ENCODE measurements at places on chromosomes 12 and 14.
A peak's percentile ranks its signal among the peaks of the same experiment; 100 is the strongest.

GRCh38 chr14:91348845-91349465, 68.7 kb downstream of the CCDC88C start:
- DNase-seq: no peak

GRCh38 chr12:100163416-100164152, 20.9 kb upstream of the BLTP3B start:
- peak; percentile 64 for DNase-seq

GRCh38 chr12:100267603-100268281, 765 bp downstream of the SCYL2 start:
- DNase-seq: no peak

GRCh38 chr14:22847661-22848341, 11.4 kb downstream of the MMP14 start:
- DNase-seq: no peak

DNA sequence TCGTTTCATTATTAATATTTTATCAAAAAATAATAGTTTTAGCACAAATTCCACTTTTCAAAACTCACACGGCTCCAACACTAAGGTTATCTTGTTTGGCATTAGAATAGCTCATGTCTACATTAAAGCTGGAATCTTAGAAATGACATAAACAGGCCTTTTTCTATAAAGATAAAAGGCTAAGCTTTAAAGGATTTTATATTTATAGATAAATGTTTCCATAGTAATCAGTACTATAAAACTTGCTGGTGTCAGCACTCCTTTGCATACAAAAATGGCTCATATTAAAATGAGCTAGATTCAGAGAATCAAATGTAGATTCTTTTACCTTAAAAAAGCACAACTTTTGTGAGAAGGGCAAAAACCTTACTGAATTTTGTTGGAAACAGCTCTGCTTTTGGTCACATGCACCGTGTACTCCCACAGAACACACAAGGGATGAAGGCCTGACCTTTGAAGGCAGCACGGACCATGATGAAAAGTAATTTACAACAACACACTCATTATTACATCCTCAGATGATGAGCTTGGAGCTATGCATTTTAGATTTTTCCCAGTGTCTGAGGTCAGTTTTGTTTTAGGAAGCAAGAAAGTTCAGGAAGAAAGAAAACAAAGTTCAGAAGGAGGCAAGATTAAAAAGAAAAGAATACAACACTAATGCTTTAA, 202.8 kb downstream of the BCAT1 start:
- DNase-seq: no peak

- DNase-seq: no peak
Measured at GRCh38 chr14:53564870-53565269, 391.8 kb downstream of the BMP4 start.

- no peak for DNase-seq
Measured at GRCh38 chr12:92608151-92609091, 94.4 kb upstream of the PLEKHG7 start.

- no peak for DNase-seq
Measured at GRCh38 chr12:46043972-46044520, 53.7 kb upstream of the SCAF11 start.

DNA sequence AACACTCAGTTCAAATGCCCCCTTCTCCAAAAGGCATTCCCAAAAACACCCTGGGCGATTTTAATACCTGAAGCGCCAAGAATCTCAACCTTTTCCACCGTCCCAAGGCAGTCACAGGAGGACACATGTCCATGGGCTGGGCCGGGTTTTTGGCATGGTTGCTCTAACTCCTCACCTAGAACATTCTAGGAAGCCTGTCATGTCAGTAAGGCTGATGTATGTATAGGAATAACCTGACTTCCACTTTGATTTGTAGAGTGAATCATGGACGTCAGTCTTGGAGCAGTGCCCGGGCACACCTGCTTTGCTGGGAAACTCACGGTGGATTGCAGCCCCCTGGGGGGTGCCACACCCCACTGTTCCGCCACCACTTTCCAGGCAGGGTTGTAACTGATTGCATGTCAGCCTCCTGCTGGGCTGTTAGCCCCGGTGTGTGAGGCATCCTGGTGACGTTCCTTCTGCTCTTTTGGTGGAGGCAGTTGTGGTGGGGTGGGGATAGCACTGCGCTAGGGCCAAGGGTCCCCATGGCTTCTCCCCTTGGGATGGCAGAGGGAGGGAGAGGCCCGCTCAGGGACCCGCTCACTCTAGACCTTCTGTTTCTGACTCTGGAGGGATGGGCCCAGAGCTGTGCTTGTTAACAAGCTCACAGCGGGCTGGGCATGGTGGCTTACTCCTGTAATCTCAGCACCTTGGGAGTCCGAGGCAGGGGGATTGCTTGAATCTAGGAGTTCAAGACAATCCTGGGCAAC, 35.2 kb upstream of the FAM181A start:
- DNase-seq: no peak

DNA sequence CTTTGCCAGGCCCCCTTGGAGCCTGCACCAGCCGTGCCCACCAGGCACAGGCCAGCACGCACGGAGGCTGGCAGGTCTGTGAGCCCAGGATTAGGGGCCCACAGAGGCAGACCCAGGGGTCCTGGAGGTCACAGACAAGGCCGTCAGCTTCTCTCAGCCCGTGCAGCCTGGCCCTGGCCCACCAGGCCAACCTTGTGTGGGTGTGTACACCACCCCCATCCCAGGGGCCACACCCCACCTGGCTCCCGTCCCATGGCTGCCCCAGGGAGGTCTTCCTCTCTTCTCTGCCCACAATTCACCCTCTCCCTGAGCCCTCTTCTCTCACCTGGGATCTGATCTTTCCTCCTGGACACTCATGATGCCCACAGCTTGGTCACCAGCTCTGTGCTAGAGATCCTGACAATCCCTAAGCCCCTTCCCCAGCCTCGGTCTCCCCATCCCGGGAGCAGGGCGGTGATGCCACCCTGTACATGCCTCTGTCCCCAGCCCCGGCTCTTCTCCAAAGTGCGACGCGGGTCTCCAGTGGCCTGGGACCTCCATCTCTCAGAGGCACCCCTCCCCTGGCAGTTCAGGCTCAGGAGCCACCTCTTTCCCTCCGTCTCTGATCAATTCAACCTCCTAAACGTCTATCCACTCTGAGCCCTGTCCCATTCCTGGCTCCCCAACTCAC, 31.1 kb upstream of the GPR132 start:
- DNase-seq: no peak

DNA sequence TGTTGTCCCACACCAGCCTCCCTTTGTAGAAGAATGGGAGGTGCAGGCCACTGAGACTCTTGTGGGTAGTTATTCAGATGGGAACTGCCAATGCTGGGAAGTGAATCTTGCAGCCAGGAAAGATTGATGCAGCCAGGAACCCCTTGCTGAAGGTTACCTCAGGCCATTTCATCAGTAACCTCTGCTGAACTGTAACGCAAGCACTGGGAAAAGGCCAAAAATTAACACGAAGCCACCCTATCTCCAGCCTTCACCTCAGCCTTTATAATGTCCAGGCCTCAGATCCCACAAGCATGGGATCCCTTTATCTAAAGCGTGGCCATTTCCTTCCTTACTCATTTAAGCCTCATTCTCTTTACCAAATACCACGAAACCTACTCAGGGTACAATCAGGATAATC, 211.1 kb downstream of the SPTSSA start:
- no peak for DNase-seq

DNA sequence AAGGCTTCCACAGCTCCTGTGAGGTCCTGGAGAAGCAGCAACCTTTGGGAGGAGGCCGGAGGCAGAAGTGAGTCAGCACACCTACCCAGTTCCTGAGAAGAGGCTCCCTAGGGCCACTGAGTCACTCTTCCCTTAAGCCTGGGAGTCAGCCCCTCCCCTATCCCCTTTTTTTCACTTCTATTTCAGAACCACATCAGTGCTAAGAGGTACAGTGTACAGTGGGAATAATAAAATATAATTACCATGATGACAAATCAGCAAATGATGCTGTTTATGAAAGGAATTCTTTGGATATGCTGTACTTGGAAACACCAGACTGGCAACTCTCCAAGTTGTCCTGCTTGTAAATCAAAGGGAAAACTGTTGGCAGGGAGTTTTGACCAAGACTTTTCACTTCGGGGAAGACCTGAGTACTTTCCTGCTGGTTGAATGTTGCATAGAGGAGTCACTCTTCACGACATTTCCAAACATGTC, 7.8 kb upstream of the TBPL2 start:
- no peak for DNase-seq

- DNase-seq: no peak
Measured at GRCh38 chr14:100147181-100147631, 12.2 kb downstream of the DEGS2 start.

DNA sequence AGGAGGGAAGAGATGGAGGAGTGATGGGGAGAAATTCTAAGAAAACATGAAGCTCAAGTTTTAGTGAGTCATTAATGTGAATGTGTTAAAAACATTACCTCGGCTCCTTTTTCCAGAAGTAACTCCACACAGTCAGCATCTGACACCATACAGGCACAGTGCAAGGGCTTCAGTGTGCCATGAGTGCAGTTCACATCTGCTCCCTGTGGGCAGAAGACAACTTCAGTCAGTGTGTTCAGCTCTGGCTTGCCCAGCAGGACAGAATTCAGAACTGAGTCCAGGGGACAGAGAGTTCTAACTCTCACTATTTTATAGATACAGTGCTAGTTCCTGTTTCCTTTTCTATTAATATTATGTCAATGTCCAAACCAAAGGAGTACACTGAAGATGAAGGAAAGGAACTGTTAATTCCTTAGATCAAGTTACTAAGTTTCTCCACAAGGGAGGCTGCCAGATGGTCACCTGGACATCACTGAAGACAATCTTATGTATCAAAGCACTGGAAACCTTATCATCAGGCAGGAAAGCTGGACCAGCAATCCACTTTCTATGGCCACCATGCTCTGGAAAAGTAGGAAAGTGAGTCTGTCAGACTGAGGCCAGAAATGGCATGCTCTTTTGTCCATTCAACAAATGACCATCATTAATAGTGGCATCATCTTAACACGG, 6.1 kb downstream of the ASB8 start:
- no peak for DNase-seq

- DNase-seq: no peak
Measured at GRCh38 chr14:60488175-60488574, 2.3 kb upstream of the C14orf39 start.

- no peak for DNase-seq
Measured at GRCh38 chr12:27805238-27805637, 25.2 kb upstream of the MANSC4 start.

GRCh38 chr14:58919217-58919616, 269.2 kb upstream of the DAAM1 start:
- no peak for DNase-seq

DNA sequence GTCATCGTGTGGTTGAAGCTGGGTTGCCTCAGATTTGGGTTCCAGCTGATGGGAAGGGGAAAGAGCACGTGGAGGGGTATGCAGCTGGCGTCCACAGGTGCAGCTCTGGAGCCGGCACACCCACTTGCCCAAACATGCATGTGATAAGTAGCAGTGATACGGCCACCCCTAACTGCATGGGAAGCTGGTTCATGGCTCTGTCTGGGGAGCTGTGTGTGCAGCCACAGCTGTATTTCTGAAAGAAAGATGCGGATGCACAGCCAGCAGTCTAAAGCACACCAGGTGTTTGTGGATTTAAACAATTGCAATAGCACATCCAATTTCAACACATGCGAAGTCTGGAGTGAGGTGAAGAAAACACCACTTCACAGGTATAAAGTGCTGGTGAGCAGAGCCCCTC, 181.4 kb downstream of the EFCAB11 start:
- no peak for DNase-seq

- DNase-seq: no peak
Measured at GRCh38 chr14:103879570-103880347, 32.4 kb upstream of the PPP1R13B start.

GRCh38 chr14:32343926-32344430, 14.9 kb downstream of the AKAP6 start:
- DNase-seq: no peak

- no peak for DNase-seq
Measured at GRCh38 chr12:38431921-38432320, 115.3 kb downstream of the ALG10B start.

DNA sequence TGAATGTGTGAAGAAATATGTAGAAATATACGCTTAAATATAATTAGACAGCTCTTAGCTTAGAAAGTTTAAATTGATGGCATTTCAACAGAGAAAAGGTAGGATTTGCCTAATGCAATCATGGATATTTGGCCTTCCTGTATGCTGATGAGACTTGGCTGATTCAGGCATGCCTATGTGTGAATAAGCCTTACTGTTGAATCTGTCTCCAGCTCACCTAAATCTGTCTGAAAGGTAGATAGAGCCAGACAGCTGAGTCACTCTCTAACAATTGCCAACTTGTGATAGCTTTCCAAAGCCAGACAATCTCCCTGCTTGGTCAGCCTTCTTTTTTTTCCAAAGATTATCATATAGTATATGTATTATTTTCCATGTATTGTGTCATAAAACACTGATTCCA, 92.8 kb upstream of the FLRT2 start:
- no peak for DNase-seq

DNA sequence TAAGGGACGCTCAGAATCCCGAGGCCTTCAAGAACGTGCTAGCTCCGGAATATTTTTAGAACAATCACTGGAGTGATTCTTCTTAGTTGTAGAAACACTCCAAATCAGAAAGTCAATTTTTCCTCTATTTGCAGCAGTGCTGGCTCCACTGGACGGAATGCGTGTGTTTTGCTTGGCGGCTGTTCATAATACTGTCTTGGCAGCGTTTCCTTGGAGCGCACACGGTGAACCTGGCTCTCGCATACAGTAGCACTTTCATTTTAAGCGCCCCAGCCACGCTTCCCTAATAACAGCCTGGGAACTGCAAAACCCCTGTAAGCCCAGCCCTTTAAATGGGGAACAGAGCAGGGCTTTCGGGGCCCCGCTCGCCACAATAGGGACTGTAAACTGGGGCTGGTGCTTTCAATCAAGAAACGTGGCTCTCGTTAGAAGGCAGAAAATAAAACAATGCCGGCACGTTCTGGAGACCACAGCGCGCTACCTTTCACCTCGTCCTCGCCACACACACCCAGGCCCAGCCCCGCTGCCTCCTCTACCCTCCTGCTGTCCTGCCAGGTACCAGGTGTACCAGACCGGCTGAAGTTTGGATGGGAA, 79.9 kb downstream of the BCL11B start:
- DNase-seq: no peak
